ENCODE measurements at places on chromosomes 11 and 22.

DNA sequence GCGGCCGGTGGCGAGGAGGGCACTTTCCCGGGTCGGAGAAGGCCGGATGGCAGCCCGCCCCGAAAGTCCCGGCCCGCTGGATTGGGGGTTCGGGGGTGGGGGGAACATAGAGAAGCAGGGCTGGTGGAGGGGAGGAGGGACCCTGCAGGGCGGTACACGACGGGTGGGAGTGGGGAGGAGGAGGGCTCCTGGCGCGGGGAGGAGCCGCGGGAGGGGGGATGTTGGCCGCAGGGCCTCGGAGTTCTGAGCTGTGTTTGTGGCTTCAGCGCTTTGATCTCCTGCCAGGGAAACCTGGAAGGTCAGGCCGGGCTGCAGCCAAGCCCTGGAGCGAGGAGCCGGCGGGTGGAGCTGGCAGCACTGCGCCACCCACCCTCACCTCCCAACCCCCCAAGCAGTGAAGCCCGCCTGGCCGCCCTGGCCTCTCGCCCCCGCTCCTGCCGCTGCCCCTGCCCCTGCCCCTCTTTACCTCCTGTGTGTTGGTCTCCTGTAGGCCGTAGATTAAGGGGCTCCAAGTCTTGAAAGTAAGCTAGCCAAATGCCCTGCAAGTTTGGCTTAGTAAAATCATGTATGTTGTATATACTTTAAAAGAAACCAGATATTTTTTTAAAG, 30.9 kb downstream of the C22orf31 start:
- peak; percentile 93 for DNase-seq

DNA sequence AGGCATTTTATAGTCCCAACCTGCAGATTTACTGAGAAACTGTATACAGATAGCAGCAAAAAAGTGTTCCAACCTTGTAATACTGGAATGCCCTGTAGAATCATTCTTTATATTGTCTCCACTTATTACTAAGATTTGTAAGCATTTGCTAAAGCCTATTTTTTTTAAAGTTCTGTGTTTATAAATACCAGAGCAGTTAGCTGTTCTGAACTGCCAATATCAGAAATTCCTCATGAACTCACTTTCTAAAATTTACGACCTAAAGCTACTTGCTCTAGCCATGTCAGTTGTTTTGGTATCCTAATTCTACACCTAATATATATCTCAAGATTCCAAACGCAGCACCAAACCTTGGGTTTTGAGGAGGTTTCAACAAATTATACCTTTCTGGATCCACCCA, 103.2 kb downstream of the C11orf65 start:
- DNase-seq = no peak

DNA sequence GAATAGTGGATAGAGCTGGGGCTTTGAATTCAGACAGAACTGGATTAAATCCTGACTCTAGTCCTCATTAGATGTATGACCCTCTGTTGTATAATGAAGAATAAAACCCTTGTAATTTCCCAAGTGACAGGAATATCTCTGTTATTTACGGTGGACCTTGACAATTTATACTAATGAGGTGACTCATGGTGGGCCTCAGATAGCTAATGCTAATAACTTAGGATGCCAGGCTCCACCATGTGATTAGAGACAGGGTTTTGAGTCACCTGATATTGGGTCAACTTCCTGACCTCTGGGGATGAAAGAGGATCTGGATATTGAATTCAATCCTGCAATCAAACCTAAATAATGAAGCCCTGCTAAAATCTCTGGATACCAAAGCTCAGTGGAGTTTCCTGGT, 33.6 kb downstream of the OSBP start:
- DNase-seq = no peak

DNA sequence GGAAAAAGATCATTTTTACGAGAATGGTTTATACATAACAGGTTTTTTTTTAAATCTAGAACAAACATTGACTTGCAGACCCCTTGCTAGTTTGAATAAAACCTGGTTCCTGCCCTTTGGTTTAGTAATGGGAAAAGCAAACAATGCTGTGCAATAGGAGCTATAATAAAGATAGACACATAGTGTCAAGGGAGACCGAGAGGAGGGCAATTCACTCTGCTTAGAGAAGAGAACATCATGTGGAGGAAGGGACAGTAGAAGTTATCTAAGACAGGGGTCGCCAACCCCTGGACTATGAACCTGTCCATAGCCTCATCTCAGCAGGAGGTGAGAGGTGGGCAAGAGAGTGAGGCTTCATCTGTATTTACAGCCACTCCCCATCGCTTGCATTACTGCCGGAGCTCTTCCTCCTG, 7.0 kb upstream of the RDX start:
- DNase-seq = no peak

- no peak for DNase-seq
These were observed 96.9 kb downstream of the TRMU start for GRCh38 chr22:46432164-46433068.

DNA sequence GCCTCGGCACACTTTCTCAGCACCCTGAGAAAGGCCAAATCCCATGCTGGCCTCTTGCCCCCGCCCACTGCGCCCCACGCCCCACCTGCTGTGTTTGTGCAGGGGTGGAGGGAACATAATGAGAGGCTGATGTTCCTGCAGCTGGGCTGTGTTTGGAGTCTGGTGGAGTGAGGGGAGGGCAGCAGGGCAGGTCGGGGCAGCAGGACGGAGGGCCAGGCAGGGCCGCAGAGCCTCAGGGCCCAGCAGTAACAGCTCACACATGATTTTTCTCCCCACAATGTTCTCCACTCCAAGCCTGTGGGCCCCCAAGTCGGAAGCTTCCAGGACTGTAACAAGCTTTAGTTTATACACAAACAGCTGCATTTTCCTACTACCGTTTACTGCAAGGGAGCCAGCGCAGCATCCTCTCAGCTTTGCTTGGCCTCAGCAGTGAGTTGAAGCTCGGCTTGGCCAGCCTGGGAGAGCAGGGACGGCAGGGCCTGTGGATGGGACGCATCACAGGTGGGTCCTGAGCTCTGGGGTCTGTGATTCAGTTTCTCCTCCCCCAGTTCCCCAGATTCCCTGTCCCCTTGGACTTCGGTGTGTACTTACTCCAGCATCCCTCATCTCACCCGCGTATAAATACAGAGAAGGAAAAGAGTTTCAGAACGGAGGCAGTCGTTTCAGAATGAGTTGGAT, 51.0 kb downstream of the RPUSD4 start:
- DNase-seq = peak; percentile 82

DNA sequence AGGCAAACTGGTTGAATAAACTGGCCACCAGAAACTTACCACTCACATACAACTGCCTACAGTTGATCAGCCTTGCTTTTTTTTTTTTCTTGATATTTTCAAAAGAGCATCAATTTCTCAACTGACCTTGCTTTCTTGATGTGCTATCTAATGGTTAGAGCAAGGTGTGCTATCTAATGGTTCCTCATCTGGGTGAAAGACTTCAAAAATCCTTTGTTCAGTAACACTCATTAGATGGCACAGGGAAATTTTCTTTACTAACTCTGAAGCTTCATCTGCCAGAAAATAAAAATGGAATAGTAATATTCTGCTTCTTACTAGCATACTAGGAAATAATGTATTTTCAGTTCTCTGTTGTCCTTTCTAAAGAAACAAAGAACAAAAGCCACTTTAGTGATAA, 51.2 kb upstream of the RAPSN start:
- DNase-seq = no peak

DNA sequence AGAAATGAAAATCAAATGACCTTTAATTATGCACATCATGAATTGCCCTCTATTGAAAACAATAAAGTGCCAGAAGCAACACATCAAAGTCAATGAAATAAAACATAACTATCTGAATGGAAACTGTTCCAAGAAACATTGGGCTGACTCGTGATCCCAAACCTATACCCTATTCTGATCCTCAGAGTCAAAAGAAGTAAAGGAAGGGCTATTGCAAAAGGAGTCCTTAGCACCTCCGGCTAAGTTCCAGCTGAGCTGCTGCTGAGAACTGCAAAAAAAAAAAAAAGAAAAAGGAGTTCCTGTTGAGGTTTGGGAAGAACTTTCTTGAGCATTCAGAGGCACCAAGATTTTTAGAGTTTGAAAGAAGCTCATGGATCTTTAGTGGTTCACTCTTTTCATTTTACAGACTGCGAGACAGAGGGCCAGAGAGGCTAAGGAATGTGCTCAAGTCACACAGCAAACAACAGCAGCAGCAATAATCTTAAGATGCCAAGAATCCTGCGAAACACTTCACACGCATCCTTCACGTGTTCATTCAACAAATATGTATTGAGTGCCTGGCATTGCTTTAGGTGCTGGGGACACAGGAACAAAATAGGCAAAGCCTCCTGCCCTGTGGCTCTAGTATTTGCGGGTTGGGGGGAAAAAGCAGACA, 841 bp upstream of the TMPRSS13 start:
- DNase-seq = no peak

GRCh38 chr11:27912916-27913315, 195.0 kb downstream of the KIF18A start:
- DNase-seq = no peak

DNA sequence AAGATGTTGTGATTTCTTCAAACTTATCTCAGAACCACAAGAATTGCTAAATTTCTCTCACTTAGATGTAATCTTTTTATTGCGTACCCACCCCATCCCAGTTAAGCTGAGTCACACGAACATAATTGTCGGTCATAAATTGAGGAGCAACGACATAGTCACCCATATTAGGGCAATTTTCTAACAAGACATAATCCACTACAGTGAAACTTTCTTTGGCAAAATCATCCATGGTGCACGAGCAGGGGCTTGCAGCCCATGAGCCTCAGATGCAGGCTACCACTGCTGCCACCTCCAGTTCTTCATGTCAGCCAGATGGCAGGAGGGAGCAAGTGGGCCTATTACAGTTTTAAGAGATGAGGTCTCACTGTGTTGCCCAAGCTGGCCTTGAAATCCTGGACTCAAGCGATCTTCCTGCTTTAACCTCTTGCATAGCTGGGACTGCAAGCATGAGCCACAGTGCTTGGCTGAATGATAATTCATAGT, 70.3 kb upstream of the GRK2 start:
- DNase-seq = peak; percentile 28

- no peak for DNase-seq
These were observed 1290.9 kb downstream of the BRD1 start for GRCh38 chr22:48536541-48537342.

- no peak for DNase-seq
These were observed 76.1 kb upstream of the UCP3 start for GRCh38 chr11:74084796-74085541.

DNA sequence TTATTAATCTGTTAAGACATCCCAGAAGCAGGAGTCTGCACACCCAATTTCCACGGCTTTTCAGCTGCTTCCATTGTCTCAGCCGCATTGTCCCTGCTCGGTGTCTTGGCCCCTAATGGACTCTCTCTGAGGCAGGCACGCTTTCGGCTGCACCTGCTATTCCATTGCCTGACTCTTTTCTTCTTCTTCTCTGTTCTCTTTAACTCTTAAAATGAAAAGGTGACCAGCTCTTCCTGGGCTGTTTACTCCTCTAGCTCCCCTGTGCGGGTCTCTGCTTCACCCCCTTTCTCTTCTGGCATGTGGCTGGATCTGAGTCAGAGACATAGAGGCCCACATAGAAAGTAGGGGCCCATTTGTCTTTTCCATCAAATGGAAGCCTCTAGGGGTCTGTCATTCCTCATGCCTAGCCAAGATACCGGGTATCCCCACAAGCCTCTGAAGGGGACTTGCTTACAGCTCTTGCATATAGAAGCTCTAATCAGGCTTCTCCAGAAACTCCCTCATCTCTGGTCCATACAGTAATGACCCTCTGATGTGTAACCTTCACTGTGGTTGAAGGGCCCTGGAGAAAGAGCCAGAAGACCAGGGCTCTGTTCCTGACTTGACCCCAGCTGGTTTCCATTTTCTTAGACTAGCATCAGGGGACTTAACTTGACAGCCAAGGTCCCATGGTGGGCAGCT, 243.9 kb downstream of the ST3GAL4 start:
- no peak for DNase-seq

All from H7 (cell line).